DND-41 (cell line): ENCODE measurements at places on chromosomes 3 and 15.
A peak's percentile ranks its signal among the peaks of the same experiment; 100 is the strongest.

DNA sequence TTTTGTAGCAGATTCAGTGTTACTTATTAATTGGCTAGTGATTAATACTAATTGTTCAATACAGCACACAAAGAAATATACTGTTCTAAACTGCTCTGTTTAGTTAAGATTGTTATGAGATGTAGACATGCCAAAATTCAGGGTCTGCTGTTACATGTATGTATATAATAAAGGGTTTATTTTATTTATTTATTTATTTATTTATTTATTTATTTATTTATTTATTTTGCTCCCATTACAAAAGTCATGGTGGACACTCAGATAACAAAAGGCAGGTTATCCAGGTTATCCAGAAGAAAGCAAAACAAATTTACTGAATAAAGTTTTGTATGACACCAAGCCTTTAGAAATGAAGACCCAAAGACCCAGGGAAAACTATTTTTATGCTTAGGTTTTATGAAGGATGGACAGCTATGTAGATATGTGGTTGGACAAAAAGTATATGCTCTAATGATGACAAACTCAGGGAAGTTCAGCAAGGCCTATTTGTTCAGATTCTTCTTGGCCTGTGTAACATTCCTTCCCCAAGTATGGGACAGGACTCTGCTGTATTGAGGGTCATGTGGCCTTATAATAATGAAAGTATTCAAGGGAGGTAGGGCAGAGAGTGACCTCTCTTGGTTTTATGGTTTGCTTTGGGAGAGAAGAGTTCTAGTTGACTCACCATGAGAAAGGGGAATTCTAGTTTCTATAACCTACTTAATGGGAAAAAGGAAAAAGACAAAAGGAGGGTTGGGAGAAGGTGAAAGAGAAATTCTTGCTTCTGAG is 1056.8 kb downstream of the ROBO2 start:
- no peak overlapping the region for H3K4me3 ChIP-seq
- H3K4me1 ChIP-seq, result no peaks in the 10 kb centered on the region
- H3K27me3 ChIP-seq, result no peaks in the 10 kb centered on the region
- H3K27ac ChIP-seq, result no peak overlapping the region
- no peaks in the 10 kb centered on the region for H3K36me3 ChIP-seq
- DNase-seq, result no peak

GRCh38 chr15:75023872-75024636 is 664 bp downstream of the PPCDC start:
- peak overlapping the region; percentile 100 for H3K27ac ChIP-seq
- peaks cover 24% of the 10 kb centered on the region for H3K4me1 ChIP-seq
- H3K27me3 ChIP-seq, result no peaks in the 10 kb centered on the region

- H3K4me3 ChIP-seq, result peak overlapping the region; percentile 89
- DNase-seq, result no peak
- no peaks in the 10 kb centered on the region for H3K27me3 ChIP-seq
Measured at GRCh38 chr15:50355619-50355905, 564 bp upstream of the GABPB1 start.

GRCh38 chr3:197791892-197792647 is 1.0 kb downstream of the LRCH3 start:
- H3K36me3 ChIP-seq, result no peaks in the 10 kb centered on the region; the same call in 1 of the 2 replicates
- peaks cover 24% of the 10 kb centered on the region for H3K4me1 ChIP-seq
- no peaks in the 10 kb centered on the region for H3K27me3 ChIP-seq
- H3K27ac ChIP-seq, result peak overlapping the region; percentile 78
- peak overlapping the region; percentile 94 for H3K4me3 ChIP-seq
- peak; percentile 39 for DNase-seq

DNA sequence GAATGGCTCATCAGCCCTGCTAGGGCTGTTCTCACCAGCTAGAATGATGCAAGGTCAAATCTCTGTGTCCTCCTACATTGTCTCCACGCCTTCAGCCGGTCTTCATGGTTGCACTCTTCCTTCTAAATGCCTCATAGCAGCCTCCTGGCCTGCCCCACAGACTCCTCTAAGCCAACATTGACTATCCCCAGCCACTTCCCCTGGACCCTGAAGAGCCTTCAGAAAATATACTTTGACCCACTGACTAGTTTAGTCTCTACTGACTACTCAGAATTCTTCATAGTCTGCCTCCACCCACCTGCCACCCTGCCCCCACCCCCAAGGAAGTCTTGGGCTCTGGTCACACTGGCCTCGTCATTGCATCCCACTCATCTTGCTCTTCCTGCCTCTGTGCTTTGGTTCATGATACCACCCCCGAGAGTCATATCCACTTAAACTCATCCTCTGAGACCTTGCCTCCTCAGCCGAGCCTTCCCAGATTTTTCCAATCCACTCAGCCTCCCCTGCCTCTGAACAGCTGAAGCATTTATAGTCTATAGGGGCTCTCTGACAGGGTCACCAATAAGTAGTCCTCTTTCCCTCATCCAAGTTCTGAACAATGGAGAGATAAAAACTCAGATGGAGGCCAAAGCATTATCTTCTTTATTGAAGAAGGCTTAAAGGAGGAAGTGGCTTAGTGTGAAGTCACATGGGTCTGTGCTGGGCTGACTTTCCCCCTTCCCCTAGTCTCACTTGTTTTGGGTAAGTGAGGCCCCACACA is 9.5 kb upstream of the DOCK3 start:
- no peaks in the 10 kb centered on the region for H3K36me3 ChIP-seq
- DNase-seq, result no peak
- H3K4me1 ChIP-seq, result no peaks in the 10 kb centered on the region
- H3K4me3 ChIP-seq, result no peak overlapping the region
- H3K27me3 ChIP-seq, result no peaks in the 10 kb centered on the region
- H3K27ac ChIP-seq, result no peak overlapping the region

GRCh38 chr3:153313302-153313965 is 151.4 kb downstream of the RAP2B start:
- no peak overlapping the region for H3K27ac ChIP-seq
- H3K27me3 ChIP-seq, result no peaks in the 10 kb centered on the region
- DNase-seq, result no peak
- no peaks in the 10 kb centered on the region for H3K4me1 ChIP-seq

DNA sequence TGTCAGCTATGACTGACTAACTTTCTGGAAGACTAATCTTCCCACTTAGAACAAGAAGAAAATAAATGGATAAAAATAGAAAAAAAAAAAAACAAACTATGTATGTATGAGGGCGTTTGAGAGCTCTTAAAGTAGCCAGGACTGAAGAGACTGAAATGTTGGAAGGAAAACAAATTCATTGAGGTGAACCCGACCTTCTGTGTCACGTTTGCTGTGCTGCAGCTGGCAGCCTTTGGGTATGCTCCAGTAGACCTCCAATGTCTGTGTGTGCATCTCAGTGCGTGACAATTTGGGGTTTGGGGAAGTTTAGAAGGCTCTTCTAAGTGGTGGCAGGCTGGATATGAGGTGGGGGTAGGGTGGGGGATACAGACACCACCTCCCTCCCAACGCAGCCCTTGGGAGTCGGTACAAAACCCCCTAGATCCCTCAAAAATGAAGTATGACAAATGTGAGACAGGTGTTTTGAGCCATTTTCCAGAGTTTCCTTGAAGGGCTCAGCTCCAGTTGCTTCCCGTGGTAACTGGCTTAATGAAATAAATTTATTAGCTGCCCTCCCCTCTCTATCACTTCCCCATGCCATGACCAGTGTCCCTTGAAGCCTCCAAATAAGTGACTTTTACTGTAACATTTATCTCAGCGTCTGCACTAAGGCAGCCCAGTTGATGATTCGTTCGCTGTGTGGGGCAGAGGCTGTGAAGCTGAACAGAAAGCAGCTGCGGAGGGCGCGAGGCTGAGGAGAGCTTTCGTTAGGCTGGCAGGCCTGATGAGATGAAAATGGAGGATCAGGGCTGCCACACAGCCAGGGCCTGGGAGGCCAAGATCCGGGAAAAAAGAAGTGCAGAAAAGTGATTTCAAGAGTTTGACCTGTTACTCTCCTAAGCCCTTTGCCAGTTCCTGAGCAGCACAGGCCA is 34.9 kb upstream of the GABRB3 start:
- H3K36me3 ChIP-seq, result no peaks in the 10 kb centered on the region
- H3K27me3 ChIP-seq, result no peaks in the 10 kb centered on the region
- no peak for DNase-seq
- H3K4me1 ChIP-seq, result no peaks in the 10 kb centered on the region

DNA sequence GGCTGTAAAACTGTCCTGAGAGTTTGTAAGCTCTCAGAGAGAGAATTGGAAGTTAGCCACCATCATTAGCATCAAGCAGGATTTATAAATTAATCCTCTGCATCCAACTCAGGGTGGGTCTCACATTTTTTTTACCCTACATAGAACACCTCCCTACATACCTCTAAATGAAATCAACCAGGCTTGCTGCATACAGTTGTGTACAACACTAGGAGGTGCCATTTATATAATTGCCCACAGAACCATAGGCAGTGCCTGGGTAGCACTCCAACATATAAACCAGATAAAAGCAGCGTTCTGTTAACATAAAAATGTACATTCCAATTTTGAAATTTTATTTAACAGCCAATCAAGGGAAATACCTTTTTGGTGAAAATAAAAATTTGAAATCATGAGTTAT is 48.2 kb upstream of the SELENOK start:
- no peak overlapping the region for H3K4me3 ChIP-seq
- H3K27me3 ChIP-seq, result peaks cover 3% of the 10 kb centered on the region
- H3K36me3 ChIP-seq, result no peaks in the 10 kb centered on the region
- DNase-seq, result no peak
- H3K4me1 ChIP-seq, result no peaks in the 10 kb centered on the region

GRCh38 chr3:33758864-33759263 is 39.6 kb upstream of the PDCD6IP start:
- H3K36me3 ChIP-seq, result no peaks in the 10 kb centered on the region
- DNase-seq, result no peak
- no peaks in the 10 kb centered on the region for H3K27me3 ChIP-seq
- H3K4me1 ChIP-seq, result no peaks in the 10 kb centered on the region
- H3K4me3 ChIP-seq, result no peak overlapping the region

DNA sequence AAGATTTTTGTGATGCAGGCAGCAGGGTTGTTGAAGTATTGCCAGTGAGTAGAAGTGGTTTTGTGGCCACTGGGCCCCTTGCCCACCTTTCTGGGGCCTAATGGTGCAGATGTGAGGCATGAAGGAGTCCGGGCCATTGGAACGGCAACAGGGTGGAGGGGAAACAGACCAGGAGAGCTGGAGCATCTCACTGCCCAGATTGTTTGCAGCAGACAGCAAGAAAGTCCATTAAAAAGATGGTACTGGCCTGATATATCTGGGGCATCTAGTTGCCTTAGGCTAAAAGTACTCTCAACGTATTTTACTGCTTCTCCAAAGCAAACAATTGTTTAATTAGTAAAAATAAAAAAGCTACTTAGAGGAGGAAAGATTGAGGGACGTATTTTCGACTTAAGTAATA is 298.4 kb downstream of the SATB1 start:
- no peaks in the 10 kb centered on the region for H3K27me3 ChIP-seq
- no peak overlapping the region for H3K4me3 ChIP-seq
- H3K36me3 ChIP-seq, result no peaks in the 10 kb centered on the region
- H3K27ac ChIP-seq, result no peak overlapping the region

DNA sequence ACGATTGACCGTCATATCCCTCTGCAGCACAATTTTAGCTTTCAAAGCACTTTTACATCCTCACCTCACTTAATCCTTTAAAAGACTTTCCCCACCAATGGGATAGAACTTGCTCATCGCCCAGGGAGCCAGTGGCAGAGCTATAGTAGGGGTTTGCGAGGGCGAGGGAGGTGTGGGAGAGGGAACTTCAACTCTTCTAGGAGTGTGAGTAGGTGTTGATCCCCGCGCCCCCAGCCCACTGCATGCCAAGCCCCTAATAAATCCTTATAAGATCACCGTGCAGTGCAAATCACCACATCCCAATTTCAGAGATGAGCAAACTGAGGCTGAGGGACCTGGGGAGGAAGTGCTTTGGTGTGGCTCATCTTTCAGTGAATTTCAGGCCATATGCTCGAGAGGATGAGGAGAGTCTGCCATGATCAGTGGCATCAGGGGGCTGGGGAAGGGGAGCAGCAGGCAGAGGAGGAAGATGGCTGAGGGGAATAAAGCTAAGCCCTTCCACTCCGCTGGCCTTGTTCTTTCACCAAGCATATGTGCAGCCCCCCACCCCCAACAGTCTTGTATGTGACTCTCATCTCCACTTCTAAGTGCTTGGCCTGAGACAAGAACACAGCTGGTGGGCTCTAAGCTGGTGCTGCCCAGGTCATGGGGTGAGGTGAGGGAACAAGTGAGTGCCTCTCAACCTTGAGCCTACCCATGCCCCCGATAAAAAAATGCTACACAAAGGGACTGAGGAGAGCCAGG is 5.1 kb downstream of the INSYN1 start:
- H3K27ac ChIP-seq, result no peak overlapping the region
- DNase-seq, result no peak
- no peaks in the 10 kb centered on the region for H3K27me3 ChIP-seq

- no peak for DNase-seq
- no peak overlapping the region for H3K4me3 ChIP-seq
- H3K4me1 ChIP-seq, result no peaks in the 10 kb centered on the region
- no peaks in the 10 kb centered on the region for H3K36me3 ChIP-seq
- H3K27ac ChIP-seq, result no peak overlapping the region
Measured at GRCh38 chr15:89980896-89981295, 20.2 kb upstream of the ZNF710 start.

DNA sequence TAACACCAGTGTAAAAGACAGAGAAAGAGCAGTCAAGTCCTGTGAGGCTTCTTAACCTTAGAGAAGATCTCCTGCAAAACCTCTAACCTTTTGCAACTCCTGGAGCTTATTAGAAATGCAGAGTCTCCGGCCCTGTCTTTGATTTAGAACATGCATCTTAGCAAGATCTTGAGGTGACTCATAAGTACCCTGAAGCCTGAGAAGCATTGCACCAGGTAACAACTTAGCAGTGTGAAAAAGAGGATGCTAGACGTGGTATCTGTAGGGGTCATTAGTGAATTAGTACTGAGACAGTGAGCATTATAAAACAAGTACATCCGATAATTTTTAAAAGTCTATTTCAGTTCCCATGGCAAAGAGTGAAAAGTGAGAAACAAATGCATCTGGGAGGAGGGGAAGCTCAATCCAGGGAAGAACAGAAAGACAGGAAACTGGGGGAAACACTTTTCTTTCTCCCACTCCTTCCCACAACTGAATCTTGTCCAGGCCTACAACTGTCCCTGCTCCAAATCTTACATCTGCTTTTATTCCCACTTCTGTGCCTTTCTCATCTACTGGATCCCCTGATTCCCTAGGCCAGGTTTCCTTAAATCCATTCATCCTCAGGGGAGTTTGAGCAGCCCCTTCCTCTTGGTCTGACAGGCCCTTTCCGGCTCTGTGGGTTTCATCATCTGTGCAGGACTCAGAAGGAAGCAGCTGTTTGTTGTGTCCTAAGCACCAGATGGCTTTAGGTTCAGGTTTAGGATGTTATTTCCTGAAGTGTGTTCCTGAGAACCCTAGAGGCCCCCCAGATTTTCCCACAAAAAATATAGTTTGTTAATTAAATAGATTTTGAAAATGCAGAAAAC is 128.1 kb upstream of the IL12A start:
- peaks cover 8% of the 10 kb centered on the region for H3K27me3 ChIP-seq
- DNase-seq, result no peak
- H3K36me3 ChIP-seq, result no peaks in the 10 kb centered on the region
- no peaks in the 10 kb centered on the region for H3K4me1 ChIP-seq
- H3K4me3 ChIP-seq, result no peak overlapping the region

- no peak overlapping the region for H3K27ac ChIP-seq
- peaks cover 21% of the 10 kb centered on the region for H3K27me3 ChIP-seq
- no peaks in the 10 kb centered on the region for H3K4me1 ChIP-seq
- no peaks in the 10 kb centered on the region for H3K36me3 ChIP-seq
Measured at GRCh38 chr15:38216763-38217162, 35.9 kb upstream of the SPRED1 start.

- no peak overlapping the region for H3K27ac ChIP-seq
- H3K27me3 ChIP-seq, result no peaks in the 10 kb centered on the region
- no peak overlapping the region for H3K4me3 ChIP-seq
- H3K36me3 ChIP-seq, result no peaks in the 10 kb centered on the region
Measured at GRCh38 chr15:37106490-37107001, 6.2 kb upstream of the MEIS2 start.
